Urinary bladder (tissue), 4 donors: ENCODE measurements at places on chromosomes 2 and 18. TPM values are rescaled to one million over a fixed set of nuclear protein-coding genes. Genes with fewer than 3 reads are reported as not detected.

Gene EFR3B
- 0.51 TPM for polyA plus RNA-seq

Gene LDLRAD4
- 13.8 TPM for polyA plus RNA-seq

Gene FSHR
- polyA plus RNA-seq, result not detected

Gene SNORC
- 0.98 TPM for polyA plus RNA-seq

Gene ACAA2
- polyA plus RNA-seq, result 57.3 TPM

Gene SERPINB11
- not detected for polyA plus RNA-seq

Gene ZNF519
- polyA plus RNA-seq, result 5.7 TPM

Gene SPAG16
- polyA plus RNA-seq, result 17.7 TPM

Gene AFF3
- 15.1 TPM for polyA plus RNA-seq

Gene HSPE1
- 113 TPM for polyA plus RNA-seq

Gene SOCS6
- 12.1 TPM for polyA plus RNA-seq

Gene GPR45
- polyA plus RNA-seq, result not detected

Gene SULT1C4
- polyA plus RNA-seq, result 4.6 TPM

Gene REEP1
- polyA plus RNA-seq, result 39.5 TPM

Gene CD8A
- polyA plus RNA-seq, result 2.1 TPM

Gene ADI1
- 78.3 TPM for polyA plus RNA-seq

Gene IL36G
- polyA plus RNA-seq, result not detected
